Right forelimb (tissue), 1 donor: ENCODE measurements at places on chromosomes 16 and 17.
A peak's percentile ranks its signal among the peaks of the same experiment; 100 is the strongest.

DNA sequence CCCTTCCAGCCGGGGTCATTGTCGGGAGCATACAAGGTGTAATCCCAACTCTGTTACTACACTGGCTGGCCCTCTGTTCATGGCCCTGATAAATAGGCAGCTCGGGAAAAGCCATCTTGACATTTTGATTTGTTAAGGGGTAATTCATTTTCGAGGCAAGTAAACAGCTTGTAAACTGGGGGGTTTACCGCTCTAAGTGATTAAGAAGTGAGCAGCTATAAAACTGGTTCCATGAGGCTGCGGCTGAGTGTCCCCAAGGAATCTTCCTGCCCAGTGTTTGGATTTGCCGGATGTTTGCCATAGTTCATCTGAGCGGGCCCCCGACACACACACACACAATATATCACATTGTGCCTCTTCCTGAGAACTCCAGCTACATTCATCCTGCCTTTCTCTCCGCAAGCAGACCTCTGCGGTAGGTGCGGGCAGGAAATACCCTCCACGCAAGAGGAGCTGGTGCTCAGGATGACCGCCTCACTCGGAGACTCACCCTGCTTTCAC, 92.2 kb downstream of the SOCS1 start:
- DNase-seq = no peak

- DNase-seq = no peak
Measured at GRCh38 chr17:57498443-57498842, 242.1 kb downstream of the MSI2 start.

GRCh38 chr17:75899353-75899752, 2.6 kb upstream of the TRIM65 start:
- DNase-seq = no peak

DNA sequence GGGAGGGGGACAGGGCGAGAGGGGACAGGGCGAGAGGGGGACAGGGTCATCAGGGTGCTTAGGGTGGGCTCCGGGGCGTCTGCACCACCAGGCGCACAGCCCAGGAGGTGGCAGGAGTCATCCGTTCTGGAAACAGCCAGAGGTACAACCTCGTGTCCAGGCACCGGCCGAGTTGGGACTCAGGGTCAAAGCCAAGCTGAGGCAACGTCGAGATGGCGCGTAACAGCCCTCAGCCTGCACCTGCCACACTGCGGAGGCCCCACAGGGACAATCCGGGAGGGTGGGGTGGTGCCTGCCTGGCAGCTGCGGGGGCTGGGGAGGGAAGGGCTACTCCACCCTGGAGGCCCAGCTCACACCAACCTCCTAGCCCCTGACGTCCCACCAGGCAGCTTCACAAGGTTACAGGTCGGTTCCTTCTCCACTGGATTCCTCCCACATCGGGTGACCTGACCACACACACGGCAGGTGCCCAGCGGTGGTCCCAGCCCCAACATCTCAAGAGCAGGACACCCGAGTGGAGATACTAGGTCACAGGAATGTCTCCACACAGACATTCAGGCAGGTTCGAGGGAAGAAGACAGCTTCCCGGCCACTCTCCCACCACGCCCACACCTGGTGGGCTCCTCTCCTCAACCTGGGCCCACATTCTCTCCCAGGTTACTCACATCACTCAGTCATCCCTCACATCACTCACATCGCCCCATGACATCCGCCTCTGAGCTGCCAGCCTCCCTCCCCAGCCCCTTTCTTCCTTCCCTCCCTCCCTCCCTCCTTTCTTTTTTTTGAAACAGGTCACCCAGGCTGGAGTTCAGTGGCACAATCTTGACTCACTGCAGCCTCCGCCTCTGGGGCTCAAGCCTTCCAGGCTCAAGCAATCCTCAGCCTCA, 47.3 kb downstream of the RPH3AL start:
- no peak for DNase-seq

- no peak for DNase-seq
Measured at GRCh38 chr16:80924372-80924978, 82.2 kb downstream of the CMC2 start.

- DNase-seq = no peak
Measured at GRCh38 chr16:3669082-3669481, 14.6 kb downstream of the DNASE1 start.

GRCh38 chr17:30939051-30939689, 17.4 kb downstream of the ADAP2 start:
- DNase-seq = no peak

DNA sequence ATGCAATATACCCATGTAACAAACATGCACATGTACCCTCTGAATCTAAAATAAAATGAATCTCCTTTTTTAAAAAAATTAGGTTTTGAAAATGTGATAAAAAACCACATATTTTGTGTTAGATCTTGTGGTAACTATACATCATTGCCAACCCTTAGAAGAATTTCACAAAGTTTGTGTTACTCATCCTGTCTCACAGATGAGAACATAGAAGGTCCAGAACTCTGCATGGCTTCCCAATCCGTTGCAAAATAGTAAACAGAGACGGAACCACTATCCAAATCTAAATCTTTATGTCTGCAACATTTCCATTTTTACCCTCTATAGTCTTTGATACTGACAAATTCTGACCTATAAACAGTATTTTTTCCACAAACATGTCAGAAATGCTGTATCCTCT, 759.9 kb downstream of the KCNJ2 start:
- no peak for DNase-seq

DNA sequence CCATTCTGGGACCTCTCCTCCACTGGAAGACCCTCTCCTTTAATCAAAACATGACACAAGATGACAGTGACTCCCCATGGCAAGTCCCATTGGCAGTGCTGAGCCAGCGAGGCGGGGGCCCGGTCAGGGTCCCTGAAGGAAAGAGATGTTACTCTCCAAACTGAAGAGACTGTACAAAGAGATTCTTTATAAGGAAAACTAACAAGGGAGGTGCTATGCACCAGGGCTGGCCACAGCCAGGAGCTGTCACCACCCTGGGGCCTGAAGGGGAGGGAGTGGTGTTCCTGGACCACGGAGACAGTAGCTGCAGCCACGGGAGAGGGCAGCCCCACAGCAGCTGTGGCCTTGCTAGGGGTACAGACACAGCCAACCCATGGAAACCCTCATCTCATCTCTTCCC, 123.1 kb downstream of the XYLT1 start:
- no peak for DNase-seq

- DNase-seq = no peak
Measured at GRCh38 chr17:78589885-78590284, 12.7 kb upstream of the DNAH17 start.

- no peak for DNase-seq
Measured at GRCh38 chr17:40791111-40791510, 8.6 kb downstream of the KRT28 start.

GRCh38 chr17:58172369-58173071, 5.7 kb downstream of the OR4D2 start:
- no peak for DNase-seq

GRCh38 chr17:4891411-4892410, 7.6 kb upstream of the C17orf107 start:
- DNase-seq = no peak

DNA sequence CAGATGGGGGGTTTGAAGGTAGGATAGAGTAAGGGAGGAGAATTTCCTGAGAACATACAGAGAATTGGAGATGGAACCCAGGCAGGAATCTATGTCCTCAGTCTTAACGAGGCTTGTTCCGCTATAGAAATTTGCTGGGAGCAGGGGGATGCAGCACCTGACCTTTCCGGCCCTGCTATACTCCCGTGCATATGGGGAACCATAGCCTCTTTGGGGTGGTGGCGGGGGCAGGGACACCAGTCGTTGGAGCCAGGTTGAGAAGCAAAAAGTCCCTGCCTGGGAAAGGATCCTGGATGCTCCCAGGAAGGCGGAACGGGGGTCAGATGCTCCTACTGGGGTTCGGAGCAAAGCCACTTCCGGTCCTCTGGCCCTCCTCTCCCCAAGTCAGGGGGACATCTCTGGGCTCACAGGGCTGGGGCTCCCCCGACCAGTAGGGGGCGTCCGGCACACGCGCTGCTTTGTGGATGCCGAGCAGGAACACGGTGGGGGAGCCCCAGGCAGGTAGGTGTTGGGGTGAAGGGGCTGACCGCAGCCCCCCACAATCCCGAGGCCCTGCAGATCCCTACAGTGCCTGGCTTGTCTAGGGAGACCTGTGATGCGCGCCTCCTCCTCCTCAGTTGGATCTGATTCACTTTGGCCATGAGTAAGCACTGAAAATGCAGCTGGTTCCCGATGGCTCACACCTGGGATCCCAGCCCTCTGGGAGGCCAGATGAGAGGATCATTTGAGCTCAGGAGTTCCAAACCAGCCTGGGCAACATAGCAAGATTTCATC, 15.5 kb upstream of the TFAP4 start:
- DNase-seq = peak; percentile 74

GRCh38 chr17:59643159-59644140, 23.8 kb downstream of the CLTC start:
- no peak for DNase-seq

- DNase-seq = no peak
Measured at GRCh38 chr16:20883554-20884239, 16.5 kb downstream of the DCUN1D3 start.

- DNase-seq = no peak
Measured at GRCh38 chr16:73017321-73017720, 30.6 kb downstream of the ZFHX3 start.

DNA sequence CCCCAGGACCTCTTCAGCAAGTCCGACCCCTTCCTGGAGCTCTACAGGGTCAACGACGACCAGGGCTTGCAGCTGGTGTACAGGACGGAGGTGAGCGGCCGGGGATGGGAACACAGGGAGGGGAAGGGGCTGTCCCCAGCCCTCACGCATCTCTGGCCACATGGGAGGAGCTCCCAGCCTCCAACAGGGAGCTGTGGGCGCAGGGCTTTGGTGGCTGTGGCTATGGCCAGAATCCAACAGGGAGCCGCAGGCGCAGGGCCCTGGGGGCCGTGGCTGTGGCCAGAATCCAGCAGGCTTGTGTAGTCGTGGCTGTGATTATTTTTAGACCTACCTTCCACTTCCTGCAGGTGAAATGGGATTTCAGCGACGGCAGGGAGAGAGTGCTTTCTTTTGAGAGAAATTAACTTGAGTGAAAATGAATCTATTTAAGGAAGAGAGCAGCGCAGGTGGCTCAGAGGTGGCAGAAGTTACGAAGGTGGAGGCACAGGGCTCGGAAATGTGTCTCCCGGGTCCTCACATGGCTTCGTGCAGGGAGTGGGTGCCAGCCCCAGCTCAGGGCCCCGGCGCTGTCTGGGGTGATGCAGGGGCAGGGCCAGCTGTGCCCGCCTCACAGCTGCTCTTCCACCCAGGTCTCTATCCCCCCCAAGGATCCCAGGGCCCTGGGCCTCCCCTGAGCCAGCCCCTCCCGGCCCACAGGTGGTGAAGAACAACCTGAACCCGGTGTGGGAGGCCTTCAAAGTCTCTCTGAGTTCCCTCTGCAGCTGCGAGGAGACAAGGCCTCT, 9.4 kb downstream of the CPNE7 start:
- no peak for DNase-seq

GRCh38 chr16:65832679-65833078, 533.8 kb upstream of the CDH5 start:
- no peak for DNase-seq

DNA sequence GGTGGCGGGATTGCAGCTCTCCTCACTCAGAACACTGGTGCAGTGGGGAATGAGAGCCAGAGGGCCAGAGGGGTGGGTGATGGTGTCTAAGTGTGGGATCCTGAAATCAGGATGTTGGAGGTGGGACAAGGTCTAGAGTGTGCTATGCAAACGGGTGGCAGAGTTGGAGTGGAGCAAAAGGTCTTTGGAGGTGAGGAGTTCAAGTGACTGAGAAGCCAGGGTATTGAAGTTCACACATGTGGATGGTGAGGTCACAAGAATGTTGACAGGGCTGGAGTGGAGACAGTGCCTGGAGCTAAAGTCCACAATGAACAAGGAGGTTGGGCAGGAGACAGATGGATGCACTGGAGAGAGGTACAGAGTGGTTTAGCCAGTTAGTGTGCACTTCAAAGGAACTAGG, 38.3 kb upstream of the MAP3K14 start:
- DNase-seq = no peak

DNA sequence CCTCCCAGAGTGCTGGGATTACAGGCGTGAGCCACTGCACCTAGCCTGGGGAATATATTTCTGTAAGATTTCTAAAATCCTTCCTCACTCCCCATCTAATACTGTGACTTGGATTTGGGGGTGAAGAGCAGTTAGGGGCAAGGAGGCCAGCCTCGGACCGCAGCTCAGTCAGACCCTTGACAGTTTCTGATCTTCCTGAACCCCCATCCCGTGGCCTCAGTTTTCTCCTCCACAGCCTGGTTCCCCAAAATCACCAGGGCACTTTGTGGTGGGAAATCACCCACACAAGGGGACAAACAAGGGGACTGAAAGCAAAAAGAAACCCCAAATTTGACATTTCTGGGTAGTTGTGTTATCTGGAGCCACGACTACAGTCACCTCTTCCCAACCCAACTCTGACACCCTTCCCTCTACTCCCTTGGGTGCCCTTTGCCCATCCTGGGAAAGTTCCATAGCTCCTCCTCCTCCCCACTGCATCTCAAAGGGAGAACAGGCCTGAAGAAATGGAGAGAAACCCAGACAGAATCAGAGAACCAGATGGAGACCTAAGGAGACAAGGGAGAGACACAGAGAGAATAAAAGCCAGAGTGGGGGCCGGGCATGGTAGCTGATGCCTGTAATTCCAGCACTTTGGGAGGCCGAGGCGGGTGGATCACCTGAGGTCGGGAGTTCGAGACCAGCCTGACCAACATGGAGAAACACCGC, 2.8 kb upstream of the STAT5A start:
- DNase-seq = no peak

DNA sequence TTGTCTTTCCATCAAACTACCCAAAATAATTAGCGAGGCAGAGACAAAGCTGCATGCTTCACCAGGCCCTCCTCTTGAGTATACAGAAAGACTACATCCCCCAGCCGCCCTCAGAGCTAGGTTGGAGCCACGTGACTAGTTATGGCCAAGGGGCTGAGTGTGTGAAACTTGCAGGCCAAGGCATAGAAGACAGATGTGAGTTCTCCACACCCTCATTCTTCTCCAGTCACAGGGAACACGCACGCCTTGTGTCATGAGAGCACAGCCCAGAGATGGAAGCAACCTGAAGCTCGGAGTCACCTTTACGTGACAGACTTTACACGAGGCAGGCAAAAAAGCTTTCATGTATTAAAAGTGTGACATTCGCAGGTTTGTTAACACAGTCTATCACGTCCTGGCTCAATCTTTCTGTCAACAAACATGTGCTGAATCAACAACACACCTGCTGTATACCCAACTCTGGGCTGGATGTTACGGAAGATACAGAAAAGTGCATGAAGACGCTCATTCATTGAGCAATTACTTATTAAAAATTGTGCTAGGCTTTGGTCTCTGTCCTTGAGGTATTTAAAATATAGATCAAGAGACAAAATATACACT, 38.3 kb downstream of the STX8 start:
- DNase-seq = no peak

GRCh38 chr16:50653633-50654519, 27.2 kb downstream of the SNX20 start:
- DNase-seq = no peak

GRCh38 chr17:39562976-39563375, 44.7 kb downstream of the NEUROD2 start:
- no peak for DNase-seq

DNA sequence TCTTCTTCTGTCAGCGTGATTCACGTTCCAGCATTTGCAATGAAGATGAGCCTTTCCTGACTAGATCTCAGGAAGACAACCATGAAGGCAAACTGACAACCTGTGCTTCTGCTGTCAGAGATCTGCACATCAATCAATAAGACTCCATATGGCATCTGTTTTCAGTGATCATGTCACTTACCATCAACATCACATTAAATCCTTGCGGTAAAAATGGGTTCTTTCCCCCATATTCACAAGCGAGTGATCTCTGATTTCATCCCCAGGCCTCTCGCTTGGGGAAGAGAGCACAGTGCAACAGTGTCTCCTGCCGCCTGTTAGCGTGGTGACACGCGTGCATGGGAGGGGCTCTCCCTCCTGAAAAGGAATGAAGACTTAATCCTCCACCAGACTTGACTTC, 11.1 kb downstream of the NACA2 start:
- DNase-seq = no peak
